ENCODE measurements at places on chromosomes 6 and 20.

- DNase-seq, result no peak
Measured at GRCh38 chr6:105397987-105398386, 4.9 kb downstream of the PREP start.

GRCh38 chr20:57991211-57991881, 237.1 kb downstream of the ANKRD60 start:
- peak; percentile 72 for DNase-seq

DNA sequence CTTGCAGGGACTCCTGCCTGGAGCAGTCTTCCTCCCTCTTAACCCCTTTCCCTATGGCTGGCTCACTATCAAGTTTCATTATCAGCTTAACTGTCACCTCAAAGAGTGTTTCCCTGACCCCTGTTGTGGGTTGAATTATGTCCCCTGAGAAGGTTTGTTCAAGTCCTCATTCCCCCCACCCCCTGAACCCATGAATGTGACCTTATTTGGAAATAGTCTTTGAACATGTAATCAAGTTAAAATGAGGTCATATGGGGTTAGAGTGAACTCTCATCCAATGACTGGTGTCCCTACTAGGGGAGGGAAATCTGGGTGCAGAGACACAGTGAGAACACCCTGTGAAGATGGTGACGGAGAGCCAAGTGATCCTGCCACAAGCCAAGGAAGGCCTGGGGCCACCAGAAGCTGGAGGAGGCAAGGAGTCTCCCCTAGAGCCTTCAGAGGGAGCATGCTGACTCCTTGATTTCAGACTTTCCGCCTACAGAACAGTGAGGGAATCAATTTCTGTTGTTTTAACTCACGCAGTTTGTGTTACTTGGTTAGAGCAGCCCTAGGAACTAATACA, 165.2 kb upstream of the TOP1 start:
- DNase-seq, result no peak

- DNase-seq, result peak; percentile 80
Measured at GRCh38 chr20:39081255-39081654, 119.1 kb downstream of the DHX35 start.

GRCh38 chr20:58173930-58174707, 54.3 kb downstream of the ANKRD60 start:
- DNase-seq, result no peak

DNA sequence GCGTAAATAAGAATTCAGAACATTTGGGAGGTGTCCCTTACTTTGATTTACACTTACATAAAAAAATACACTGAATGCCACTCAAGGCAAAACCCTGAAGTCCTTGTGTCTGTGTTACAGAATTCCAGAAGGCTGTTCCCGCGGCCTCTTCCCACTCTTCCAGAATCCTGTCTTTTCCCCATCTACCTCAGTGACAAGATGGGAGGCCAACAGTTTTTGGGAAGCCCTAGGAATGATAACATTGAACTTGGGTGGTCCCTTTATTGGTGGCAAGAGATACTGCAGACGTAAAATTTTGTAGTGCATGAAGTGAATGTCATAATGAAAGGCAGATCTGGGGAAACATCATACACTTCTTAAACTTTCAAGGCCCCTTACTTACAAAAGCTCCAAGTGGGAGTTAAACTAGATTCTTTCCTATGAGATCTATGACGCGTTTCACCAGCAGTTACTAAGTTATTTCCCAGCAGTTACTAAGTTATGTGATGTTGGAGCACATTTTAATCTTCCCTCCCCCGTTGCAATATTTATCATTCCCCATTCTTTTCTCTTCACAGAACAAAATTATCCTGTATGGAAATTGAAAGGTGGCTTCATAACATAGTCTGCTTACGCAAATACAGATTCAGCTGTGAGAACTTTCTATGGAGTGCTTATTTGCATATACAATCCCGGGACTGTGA, 79.5 kb downstream of the BCAS1 start:
- DNase-seq, result no peak

GRCh38 chr6:7904654-7905319, 5.8 kb downstream of the TXNDC5 start:
- no peak for DNase-seq

GRCh38 chr6:34866509-34866908, 21.3 kb downstream of the TAF11 start:
- DNase-seq, result no peak

- DNase-seq, result peak; percentile 85
Measured at GRCh38 chr20:20786428-20786827, 74.0 kb upstream of the RALGAPA2 start.
